ENCODE measurements at places on chromosomes 4 and X. TPM values are rescaled to one million over a fixed set of nuclear protein-coding genes. Genes with fewer than 3 reads are reported as not detected.

The IL21 gene
- total RNA-seq, result not detected

GRCh38 chr4:22090661-22091351, 142.2 kb upstream of the KCNIP4 start:
- no peak overlapping the region for H3K4me3 ChIP-seq
- no peaks in the 10 kb centered on the region for H3K27me3 ChIP-seq
- no peak for DNase-seq
- peaks cover 17% of the 10 kb centered on the region for H3K4me1 ChIP-seq
- no peak overlapping the region for H3K27ac ChIP-seq

GRCh38 chr4:66943112-66943511, 602.2 kb downstream of the CENPC start:
- no peaks in the 10 kb centered on the region for H3K4me1 ChIP-seq
- no peak overlapping the region for H3K27ac ChIP-seq
- no peaks in the 10 kb centered on the region for H3K27me3 ChIP-seq
- H3K36me3 ChIP-seq, result no peaks in the 10 kb centered on the region
- no peak overlapping the region for H3K4me3 ChIP-seq

DNA sequence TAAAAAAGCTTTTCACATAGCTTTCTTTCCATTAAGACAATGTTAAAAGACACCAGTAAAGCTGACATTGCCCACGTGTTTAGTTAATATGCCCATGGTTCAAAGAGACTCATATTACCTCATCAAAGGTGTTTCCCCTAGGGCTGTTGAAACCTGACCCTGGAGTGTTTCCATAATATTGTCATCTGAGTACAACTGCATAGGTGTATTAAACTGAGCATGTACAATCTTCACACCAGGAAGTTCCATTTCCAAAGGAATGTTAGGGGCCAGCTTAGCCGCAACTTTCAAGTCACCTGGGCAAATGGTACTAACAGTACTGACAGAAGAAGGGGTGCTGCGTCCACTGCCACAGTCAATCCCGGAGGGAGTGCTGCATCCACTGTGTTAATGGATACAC, 27.1 kb downstream of the PDLIM3 start:
- peaks cover 4% of the 10 kb centered on the region for H3K4me1 ChIP-seq
- H3K4me3 ChIP-seq, result no peak overlapping the region

The PROM1 gene
- 60.8 TPM for total RNA-seq

GRCh38 chr4:7343950-7344349, 90.8 kb downstream of the PSAPL1 start:
- no peaks in the 10 kb centered on the region for H3K4me1 ChIP-seq
- no peaks in the 10 kb centered on the region for H3K36me3 ChIP-seq
- H3K27me3 ChIP-seq, result peaks cover 6% of the 10 kb centered on the region
- no peak for DNase-seq
- H3K4me3 ChIP-seq, result no peak overlapping the region

- peaks cover 11% of the 10 kb centered on the region for H3K4me1 ChIP-seq
- H3K27ac ChIP-seq, result no peak within 1 kb of the TSS
- no peaks in the 10 kb centered on the region for H3K36me3 ChIP-seq
- peaks cover 40% of the 10 kb centered on the region for H3K27me3 ChIP-seq
- H3K4me3 ChIP-seq, result peak within 1 kb of the TSS; percentile 84
These were observed at the start of gene NPFFR2 for GRCh38 chr4:72031868-72032608. TSS of gene NPFFR2 (plus strand) at chr4:72032000. CDS start at chr4:72128592, 96,592 bp downstream.

The FAM47E gene
- 1.6 TPM for total RNA-seq

Data from neural crest cell (in vitro differentiated cells).